Activated naive CD4-positive, alpha-beta T cell (primary cell): ENCODE measurements at places on chromosomes 3 and 15.
A peak's percentile ranks its signal among the peaks of the same experiment; 100 is the strongest.

GRCh38 chr3:104460477-104461406 lies 906.0 kb upstream of the ALCAM start:
- DNase-seq, result no peak

GRCh38 chr3:129794311-129795185 lies 99.0 kb downstream of the TMCC1 start:
- DNase-seq, result no peak

- no peak for DNase-seq
Observed at GRCh38 chr3:157297328-157297915, 137.5 kb upstream of the CCNL1 start.

GRCh38 chr3:9201955-9202354 lies 47.5 kb downstream of the SRGAP3 start:
- DNase-seq, result no peak

- no peak for DNase-seq
Observed at GRCh38 chr15:33735637-33736247, 232.6 kb upstream of the CHRM5 start.

- DNase-seq, result peak; percentile 39
Observed at GRCh38 chr3:72446218-72447058, 401.8 kb downstream of the SHQ1 start.
